Gastrocnemius medialis (tissue), 4 donors: ENCODE measurements at places on chromosomes 3 and 15. TPM values are rescaled to one million over a fixed set of nuclear protein-coding genes. Genes with fewer than 3 reads are reported as not detected.

- no peak for DNase-seq
Measured at GRCh38 chr15:74631408-74631807, 15.8 kb downstream of the CLK3 start.

DNA sequence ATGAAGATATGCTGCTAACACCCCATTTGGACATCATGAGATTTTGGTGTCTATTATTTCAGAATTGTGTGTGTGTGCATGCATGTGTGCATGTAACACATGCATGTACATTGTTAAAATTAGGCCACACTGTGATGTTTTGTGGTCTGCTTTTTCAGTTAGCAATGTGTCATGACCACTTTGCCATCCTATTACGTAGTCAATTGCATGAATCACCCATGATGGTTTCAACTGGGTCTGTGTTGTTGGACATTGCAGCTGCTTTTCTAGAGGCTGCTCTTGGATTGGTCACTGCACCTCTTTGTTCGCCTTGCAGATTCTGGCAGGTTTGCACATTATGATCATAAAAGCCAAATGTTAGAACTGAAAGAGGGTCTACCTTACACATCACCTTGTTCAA, 101.0 kb upstream of the THBS1 start:
- no peak for DNase-seq

- DNase-seq, result no peak
Measured at GRCh38 chr15:101620671-101621070, 31.5 kb downstream of the TM2D3 start.

DNA sequence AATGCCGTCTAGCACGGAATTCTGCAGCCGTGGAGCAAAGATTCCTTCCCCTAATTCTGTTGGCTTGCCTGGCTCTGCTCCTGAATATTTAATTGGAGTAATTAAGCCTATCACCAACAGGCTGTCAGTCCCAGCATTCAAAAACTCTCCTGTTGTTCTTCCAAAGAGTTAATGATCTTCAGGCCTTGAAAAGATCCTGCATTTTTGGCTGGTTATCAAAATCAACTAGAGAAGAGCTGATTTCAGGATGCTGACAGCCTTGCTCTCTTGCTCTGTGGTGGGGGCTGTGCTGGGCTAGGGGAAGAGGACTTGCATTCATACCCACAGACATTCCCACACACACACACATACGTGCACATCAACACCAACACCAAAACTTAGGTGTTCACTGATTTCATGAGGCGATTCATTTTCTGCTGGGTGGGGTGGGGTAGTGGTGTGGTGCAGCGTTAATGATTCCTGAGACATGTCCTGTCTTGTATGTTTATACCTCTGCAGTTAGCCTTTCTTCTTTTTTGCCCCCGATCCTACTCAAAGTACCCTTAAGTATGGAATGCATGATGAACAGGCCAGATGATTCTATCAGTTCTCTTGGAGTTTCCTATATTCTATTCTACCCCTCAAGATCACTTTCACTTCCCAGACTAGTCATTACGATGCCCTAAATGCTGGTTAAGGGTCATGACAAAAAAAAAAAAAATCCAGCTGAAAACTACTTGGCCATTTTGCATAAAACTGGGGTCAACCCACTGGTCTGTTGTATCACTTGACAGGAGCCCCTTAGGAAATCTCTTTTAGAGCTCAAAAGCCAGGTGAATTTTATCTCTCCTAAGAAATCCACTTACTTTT, 42.3 kb downstream of the CPN2 start:
- no peak for DNase-seq

DNA sequence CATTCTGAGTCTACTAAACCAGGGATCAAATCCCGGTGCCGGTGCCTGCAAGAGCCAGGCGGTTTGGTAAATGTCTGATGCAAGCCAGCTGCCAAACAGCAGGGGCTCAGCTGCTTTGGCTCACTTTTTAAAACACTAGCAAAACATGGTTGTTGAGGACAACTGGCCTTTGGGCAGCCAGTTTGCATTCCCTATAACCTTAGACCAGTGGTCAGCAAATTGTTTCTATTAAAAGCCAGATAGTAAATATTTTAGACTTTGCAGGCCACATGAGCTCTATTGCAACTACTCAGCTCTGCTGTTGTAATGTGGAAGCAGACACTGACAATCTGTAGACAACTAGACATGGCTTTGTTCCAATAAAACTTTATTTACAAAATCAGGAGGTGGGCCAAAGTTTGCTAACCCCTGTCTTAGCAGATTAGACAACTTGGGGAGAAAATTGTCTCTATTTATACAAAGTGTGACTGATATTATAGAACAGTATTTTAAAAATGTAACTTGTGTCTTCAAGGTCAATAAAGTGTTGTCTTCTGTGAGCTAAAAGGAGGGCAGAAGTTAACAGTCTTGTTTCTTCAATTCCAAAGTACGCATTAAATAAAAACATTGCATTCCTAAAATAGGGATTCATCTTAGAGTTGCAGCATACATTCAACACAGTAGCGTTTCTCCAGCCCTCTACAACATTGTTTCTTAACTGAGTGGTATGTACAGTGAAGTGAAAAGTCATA, 67.6 kb downstream of the SSUH2 start:
- DNase-seq, result no peak

GRCh38 chr15:85615930-85616329, 178.8 kb downstream of the KLHL25 start:
- no peak for DNase-seq

GRCh38 chr3:30471066-30471465, 135.3 kb upstream of the TGFBR2 start:
- no peak for DNase-seq

DNA sequence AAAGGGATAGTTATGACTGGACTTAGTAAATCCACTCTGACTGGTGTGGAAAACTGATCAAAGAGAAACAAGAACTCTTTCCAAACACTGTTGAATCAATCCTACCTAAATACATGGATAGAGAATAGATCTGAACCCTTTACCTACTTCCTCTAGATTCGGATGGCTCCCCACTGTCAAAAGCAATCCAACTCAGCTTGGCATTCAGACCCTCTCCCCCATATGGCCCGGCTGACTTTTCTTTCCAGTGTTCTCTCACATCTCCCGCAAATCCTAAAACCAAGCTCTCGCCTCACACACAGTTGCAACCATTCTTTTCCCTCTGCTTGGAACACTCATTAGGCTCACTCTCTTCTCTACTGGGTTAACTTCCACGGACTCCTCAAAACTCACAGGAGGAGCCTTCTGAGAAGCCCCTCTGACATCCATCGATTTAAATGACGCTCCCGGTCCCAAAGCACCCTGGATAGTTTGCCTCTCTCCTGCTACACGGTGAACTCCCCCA, 639 bp downstream of the SPICE1 start:
- DNase-seq, result no peak

DNA sequence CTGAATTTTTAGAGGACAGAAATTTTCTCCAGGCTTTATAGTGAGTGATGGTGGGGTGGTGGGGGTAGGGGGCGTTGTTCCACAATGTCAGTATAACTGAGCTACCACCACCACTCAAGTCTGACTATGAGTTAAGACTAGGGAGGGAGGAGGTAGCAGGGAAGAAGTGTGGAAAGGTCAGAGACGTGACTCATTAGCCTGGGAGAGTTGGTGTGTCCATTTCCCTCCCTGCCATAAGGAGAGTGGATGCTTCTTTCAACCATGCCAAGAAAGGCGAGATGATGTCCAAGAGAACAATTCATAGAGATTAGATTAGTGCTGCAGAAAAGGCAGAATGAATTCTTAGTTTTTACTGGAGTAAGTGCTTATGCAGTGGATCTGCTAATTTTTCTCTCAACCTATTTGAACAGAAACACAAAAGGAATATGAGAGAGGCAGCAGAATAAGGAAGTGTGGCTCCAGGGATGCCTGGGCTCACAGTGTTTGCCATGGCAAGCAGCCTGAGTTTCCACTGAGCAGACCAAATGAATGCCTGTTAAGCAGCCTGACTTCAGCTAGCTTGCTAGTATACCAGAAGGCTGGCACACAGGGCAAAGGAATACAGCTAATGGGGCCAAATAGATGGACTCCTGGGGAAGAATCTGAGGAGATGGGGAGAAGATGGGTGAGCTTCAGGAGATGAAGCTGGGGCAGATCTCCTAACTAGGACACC, 708.9 kb downstream of the NTRK3 start:
- DNase-seq, result no peak

GRCh38 chr3:132749786-132750185, 27.6 kb upstream of the NPHP3 start:
- no peak for DNase-seq

- DNase-seq, result no peak
Measured at GRCh38 chr15:29283381-29283780, 13.8 kb upstream of the NSMCE3 start.

DNA sequence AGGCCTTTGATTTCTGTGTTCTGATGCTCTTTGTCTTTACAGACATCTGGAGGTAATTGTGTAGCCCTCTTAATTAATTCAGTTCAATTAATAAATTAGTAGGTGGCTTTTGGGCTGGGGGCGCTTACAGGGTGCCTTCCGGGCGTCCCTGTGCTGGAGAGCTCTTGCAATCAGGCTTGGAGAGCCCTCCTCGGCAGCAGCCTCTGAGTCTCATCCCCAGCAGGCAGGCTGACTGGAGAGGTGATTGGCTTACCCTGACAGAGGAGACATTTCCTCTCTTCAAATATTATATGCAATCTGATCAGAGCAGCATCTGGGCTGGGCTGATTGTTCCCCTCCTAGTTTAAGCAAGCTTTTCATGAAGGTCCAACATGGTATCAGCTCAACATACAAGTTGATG, 250.7 kb downstream of the LPP start:
- no peak for DNase-seq

DNA sequence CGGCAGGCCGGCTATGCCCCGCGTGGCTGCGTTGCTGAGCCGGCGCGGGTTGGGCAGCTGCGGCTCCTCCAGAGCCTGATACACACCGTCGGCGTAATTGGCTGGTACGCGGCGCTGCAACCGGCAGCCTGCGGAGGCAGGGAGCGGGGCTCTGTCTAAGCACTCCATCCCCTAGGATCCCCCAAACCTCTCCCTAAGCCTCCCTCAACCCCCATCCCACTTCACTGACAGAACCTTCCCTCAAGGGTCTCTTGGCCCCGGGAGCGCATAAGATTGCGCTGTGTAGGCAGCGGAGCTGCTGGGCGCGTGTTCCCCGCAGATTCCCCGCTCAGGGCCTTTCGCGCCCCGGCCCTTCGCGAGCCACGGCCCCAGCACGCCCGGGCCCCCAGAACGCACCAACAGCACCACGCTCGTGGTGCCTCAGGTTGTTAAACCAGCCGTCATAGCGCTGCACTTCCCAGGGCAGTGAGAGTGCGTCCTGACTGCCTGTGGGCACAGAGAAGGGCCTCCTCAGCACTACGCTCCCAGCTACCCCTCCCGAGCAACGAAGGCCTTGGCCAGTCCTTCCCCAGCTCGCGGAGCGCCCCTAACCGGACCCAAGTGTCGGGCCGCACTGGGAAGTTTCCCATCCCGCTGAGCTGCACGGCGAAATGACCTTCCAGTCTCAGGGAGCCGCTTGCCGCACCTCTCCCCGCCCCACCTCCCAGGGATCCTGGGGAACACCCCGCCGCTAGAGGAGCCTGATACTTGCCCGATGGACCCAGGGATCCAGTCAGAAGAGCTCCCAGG, 1.2 kb downstream of the DUOX2 start:
- DNase-seq, result no peak

GRCh38 chr3:128616516-128617269, 33.9 kb downstream of the RPN1 start:
- no peak for DNase-seq

Gene FBN1
- 19.3 TPM for total RNA-seq

Gene IFT80
- 3.9 TPM for total RNA-seq

Gene CACNA1D
- total RNA-seq, result not detected

- no peak for DNase-seq
Measured at GRCh38 chr3:146468671-146469149, 651 bp downstream of the PLSCR2 start.

DNA sequence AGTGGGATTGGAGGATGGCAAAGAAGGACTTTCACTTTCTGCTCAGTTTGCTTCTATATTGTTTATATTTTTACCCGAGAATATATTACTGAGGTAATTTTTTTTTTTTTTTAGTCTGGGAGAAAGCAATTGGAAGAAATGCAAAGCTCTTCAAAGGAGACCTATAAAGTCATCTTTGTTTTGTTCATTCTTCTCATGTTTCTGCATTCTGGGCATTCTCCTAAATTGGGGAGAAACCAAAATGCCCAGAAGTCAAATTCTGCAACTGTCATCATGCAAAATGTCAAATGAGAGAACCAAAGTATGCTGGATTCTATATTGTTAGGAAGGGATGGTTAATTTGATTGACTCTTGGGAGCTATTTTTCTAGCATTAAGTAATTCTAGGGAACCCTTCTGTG, 168.3 kb upstream of the TSC22D2 start:
- DNase-seq, result no peak

DNA sequence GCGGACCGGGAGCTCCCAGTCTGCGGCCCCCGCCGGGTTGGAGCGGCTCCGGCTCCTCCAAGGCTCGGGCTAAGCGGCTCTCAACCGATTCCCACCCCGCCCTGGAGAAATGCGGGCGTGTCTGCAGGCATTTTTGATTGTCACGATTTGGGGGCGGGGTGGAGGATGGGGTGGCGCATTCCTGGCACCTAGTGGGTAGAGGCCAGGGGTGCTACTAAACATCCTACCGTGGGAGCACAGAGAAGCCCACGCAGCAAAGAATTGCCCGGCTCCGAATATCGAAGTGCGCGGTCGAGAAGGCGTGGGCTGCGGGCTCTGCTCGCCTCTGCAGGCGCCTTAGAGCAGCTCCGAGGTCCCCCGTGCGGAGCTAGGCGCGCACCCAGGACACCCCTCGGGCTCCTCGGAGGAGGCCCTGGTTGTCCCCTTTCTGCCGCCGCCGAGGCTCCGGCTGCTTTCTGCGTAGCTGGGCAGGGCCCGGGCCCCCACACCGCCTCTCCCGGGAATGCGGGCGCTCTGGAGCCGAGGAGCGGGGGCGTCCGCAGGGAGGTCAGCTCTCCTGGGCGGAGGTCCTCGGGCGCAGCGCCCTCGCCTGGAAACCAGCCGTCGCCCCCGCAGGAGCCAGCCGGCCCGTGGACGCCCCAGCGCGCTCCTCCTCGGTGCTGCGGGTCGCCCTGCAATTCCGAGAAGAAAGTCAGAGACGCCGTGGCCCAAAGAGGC, 16.5 kb upstream of the LAMP3 start:
- no peak for DNase-seq

DNA sequence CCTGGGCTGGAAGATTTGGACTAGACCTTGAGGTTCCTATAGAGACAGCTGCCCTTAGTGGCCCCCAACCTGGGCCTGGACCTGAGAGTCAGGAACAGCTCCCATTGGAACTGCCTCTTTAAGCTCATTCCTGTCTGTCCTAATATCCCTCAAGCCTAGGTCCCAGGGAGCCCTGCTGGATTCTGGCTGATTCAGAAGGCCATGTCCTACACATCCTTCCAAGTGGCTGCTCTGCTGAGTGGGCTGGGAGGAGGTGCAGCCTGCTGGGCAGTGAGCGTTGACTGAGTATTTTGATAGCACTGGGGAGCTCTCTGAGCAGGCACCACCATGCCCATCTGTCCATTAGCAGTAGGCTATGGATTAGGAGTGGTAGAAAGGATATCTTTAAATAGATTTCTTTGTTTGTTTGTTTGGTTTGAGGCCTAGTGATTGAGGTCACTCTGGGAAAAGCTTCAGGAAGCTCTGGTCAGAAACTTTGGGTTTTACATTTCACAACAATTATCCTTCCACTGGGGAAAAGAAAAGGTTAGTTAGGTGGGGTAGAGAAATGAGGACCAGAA, 54.6 kb upstream of the ATOSA start:
- peak; percentile 36 for DNase-seq
